ENCODE measurements at places on chromosomes 2 and 18.

DNA sequence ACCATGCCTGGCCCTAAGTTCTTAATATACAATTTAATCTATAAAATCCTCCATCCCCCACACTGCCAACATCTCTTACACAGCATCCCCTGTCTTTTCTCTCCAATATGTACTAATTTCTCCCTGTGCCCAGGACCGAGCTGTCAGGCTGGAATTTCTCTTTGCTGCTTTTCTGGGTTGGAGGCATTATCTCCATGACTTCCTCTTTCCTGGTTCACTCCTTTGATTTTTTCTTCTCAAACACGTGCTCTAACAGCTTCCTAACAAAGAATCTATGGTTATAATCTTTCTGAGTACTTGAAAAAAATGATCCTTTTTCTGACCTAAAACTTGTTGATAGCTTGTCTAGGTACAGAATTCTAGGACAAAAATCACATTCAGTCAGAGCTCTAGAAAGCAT is 112.8 kb downstream of the C1D start:
- no peak for DNase-seq

DNA sequence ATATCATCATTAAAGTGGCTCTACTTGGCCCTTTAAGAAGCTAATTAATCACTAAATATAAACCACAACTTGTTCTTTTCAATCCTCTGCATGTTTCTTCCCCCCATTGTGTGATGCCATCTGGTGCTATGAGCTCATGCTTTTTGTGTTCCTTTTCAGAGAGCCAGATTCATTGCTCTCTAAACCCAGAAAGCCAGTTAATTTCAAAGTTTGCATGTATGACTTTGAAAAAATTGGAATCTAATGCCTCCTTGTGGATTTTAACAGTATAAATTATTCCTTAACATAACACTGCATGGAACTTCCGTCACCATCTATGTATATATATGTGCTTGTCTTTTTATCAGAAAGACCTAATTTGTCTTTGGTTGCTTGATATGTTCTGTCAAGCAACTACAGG is 31.1 kb downstream of the TMEM178A start:
- no peak for DNase-seq

- DNase-seq, result no peak
Measured at GRCh38 chr2:70832386-70832785, 3.2 kb downstream of the CD207 start.

GRCh38 chr2:189217051-189217450 is 37.5 kb upstream of the COL5A2 start:
- no peak for DNase-seq

GRCh38 chr2:42846932-42847595 is 54.7 kb upstream of the HAAO start:
- no peak for DNase-seq

- DNase-seq, result no peak
Measured at GRCh38 chr2:21407851-21408250, 284.1 kb downstream of the TDRD15 start.

- DNase-seq, result no peak
Measured at GRCh38 chr2:29662861-29663260, 258.5 kb downstream of the ALK start.

Measured in NT2/D1 (cell line).